BE2C (cell line): ENCODE measurements at places on chromosomes 1 and 21.

GRCh38 chr21:34781526-34781925, 112.7 kb downstream of the CLIC6 start:
- DNase-seq: no peak

GRCh38 chr1:159927211-159927848, 2.0 kb upstream of the TAGLN2 start:
- no peak for DNase-seq

DNA sequence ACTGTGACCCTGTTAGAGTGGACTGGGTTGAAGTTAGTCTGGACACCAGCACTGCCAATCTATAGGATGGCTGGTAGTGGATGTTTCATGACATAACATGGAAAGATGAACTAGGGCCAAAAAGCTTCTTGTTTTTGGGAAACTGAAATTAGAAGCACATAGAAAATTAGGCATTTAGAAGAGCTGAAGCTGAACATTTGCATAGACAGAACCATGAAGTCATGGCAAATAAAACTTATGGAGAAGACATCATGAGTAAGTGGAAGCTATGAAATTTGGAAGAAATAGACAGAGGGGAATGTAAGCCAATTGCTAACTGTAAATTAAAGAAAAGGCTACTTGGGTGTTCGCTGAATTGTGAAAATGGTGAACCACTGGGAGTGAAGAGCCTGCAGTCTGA, 2.7 kb upstream of the S100A11 start:
- no peak for DNase-seq

DNA sequence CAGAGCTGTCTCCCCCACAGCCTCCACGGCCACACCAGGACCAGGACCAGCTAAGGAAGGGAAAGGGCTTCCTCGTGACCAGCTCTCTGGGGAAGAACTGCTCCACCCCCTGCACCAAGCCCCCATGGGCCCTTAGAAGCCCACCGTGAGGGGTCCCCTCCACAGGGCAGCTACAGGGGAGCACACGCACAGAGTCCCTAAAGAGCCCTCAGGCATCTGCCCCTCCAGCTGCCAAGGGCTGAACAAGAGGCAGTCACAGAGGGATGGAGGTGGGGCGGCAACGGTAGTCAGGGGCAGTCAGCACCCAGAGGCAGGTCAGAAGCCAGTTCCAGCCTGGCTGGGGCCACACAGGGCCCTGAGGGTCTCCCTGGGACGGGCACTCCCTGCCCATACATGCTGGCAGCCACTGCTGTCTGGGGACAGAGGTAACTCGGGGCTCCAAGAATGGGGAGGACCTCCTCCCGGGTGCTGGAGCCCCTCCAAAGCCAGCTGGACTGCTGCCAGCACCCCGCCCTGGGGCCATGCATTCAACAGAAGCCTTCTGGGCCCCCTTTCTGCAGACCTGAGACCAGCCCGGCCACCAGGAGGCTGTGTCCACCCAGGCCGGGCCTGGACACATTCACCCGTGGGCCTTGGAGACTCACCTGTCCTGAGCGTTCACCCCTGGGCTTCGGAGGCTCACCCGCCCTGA, 18.7 kb downstream of the SLC19A1 start:
- peak; percentile 30 for DNase-seq

- no peak for DNase-seq
Measured at GRCh38 chr1:201019321-201019977, 4.1 kb downstream of the KIF21B start.

DNA sequence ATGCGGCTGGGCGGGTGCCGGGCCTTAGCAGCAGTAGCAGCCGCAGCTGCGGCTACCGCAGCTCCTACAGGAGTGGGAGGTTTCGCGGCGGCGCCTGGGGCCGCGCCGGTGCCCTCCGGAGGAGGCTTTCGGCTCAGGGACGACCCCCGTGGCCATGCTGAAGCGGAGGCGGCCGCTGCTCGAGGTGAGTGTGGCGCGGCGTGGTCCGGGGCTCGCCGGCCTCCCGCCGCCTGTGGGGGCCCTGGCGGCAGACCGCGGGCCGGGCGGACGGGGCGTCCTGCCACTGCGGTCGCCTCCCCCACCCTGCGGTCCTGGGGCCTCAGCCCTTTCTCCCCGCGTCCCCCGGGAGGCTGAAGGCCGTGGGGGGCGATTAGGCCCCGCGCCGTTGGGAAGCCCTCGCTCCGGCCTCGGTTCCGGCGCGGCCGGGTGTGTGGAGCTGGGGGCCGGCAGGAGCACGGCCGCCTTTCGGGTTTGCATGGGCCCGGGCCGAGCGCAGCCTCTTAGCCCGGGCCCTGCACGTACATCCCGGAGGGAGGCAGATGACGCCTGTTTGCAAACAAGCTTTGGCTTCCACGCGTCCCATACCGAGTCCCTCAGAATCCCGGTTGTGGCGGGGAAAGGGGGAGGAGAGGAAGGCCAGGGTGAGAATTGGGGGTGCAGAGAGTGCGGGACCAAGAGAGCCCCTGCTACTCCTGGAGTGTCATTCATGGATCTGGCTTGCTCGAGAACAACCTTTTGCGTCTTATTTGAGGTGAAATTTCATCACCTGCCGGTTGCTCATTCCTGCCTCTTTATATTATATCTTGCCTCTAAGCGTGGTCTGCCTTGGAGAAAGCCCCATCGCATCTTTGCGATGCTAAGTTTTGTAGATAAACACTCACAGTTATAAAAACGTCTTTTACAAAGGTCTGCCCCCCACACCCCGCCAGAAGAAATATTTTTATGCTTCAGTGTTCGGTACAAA, 613 bp downstream of the ZFYVE9 start:
- peak; percentile 36 for DNase-seq

DNA sequence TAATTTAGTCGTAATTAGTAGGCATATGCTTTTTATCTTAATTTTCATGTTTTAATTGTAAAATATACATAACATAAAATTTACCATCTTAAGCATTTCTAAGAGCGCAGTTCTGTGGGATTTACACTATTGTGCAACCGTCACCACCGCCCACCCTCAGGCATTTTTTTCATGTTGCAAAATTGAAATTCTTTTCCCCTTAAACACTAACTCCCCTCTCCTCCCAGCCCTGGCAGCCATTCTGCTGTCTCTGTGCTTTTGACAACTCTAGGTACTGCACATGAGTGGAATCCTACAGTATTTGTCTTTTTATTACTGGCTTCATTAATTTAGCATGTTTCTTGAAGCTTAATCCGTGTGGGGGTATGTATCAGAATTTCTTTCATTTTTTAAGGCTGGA, 7.8 kb downstream of the PIK3CD start:
- no peak for DNase-seq

- no peak for DNase-seq
Measured at GRCh38 chr1:1623181-1623630, 7.9 kb downstream of the MIB2 start.

DNA sequence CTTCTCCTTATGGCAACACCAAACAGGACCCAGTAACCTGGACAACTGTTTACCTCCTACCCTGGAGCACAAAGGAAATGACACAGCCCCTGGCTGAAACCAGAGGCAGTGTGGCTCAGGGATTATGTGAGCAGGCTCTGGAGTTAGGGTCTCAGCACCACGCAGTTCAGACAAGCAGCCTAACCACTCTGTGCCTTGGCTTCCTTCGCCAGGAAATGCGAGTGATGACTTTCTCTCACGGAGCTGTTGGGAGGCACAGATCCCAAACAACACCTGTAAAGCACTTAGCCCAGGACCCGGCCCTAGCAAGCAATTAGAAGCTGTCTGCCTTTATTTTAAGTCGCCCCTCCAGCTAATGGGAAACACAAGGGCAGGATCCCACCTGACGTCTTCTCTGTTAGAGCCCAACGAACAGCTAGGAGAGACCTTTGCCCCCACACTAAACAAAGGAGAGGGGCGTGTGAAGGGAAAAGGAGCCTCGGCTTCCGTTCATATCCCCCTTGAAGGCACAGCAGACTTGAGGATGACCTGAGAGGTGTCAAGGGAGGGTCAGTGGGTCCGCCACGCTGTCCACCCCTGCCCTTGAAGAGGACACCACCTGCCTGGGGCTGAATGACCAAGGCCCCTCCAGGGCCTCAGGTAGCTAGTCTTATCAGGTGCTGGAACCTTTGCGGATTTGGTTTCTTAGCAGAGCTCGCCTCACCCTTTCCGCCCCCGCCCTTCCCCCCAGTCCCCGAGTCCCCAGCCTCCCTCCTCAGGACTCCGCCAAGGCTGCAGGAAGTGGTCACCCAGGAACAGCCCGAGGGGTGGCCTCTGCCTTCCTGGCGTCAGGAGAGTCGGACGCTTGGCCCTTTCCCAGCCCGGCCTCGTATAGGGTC, 860 bp downstream of the TMEM63A start:
- DNase-seq: no peak

DNA sequence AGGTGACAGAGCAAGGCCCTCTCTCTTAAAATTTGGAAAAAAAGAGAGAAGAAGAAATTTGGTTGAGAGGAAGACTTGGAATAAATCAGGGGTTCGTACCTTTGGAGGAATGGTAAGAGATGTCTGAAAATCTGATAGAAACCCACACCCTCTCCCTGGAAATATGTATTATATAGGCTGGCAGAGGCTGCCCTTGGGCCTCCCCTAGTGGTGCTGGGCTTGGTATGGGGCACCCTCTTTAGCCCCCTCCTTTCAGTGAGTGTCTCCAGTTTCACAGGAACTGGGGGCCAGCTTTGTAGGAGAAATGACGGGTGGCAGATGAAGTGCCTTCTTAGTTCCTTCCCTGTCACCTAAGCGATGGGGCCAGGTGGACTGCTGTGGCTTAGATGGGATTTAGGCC, 82.9 kb upstream of the SLC2A1 start:
- no peak for DNase-seq

DNA sequence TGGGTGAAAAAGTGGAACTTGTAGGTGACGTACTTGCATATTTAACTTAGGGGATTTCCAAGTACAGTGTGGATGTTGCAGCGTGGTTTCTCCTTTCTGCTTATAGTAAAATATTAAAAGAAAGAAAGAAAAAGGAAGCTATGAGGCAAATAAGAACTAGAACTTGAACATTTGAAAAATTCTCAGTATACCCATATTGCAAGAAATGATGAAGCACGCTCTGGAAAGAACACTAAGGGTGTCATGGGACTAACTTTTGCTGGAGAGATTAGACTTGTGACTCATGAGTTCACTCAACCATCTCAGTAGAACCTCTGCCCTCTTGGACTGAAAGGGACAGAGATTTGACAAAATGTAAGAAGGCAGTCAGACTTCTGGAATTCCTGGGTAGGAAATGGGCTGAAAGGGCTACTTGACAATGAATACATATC, 704.5 kb upstream of the ADGRL4 start:
- no peak for DNase-seq

GRCh38 chr1:43324810-43325209, 12.8 kb upstream of the MPL start:
- no peak for DNase-seq

DNA sequence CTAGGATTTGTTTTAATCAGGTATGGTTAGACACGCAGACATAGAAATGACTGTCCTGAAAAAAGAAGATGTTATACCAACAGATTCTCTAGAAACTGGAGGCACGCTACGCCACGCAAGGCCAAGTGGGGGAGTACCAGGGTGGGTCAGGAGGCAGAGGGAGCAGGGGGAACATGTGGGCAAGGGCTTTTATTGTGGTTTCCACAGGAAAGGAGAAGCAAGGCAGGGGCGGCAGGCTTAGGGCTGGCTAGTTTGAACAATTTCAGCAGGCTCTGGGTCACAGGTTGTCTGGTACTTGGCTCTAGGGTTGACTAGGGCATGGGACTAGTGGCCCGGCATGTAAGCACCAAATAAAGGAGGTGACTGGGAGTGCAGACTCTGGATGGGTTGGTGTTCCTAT, 7.2 kb downstream of the MTARC2 start:
- DNase-seq: no peak

DNA sequence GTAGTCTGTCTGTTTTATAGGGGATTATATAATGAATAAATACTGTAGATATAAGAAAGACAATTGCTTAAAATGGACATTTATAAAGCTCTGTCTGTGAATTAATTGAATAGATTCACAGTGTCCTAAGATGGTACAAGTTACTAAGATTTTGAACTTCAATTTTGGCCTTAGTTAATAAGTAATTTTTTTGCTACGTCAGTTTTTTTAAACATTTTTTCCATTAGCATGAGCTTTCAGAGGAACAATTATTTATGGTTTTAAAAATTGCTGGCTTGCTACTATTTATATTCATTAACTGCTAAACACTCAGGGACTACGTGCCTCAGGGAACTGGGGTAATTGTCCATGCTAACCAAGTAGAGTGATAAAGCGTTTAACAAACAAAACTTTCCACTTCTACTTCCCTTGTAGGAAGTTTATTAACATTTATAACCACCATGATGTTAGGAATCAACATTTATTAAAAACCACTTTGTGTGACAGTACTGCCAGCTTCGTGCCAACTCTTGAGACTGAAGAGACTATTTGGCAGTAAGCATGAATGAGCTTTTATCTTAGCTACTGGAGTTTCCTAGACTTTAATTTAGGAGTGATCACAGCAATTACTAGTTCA, 65.4 kb upstream of the PTGS2 start:
- DNase-seq: no peak

DNA sequence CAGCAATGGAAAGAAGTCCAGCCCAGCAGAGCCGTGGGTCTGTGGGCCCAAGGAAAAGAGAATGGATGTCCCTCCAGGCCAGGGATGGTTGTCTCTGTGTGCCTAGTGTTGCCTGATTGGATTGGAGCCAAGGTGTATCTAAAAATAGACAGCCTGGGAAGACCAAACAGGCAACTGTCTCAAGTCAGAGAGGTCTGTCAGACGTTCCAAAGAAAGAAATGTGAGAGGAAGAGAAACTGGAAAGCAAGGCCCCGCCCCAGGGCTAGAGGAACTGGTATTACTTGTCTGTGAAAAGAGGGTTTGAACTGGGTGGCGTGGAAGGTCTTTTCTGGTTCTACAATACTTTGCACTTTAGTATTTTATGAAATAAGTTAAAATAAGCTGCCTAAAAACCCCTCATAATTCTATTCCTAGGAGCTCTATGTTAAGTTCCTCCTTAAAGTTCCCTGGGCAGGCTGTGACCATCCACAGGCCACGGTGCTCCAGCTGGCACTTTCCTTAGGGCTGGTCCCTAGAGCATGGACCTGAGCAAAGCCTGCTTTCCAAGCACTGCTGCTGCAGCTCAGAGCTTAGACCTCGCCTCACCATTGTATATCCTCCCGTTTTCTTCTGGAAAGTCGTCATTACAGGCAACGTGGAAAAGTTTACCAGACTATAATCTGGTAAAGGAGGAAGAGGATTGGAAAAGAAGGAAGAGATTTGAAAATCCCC, 151.6 kb downstream of the DISC1 start:
- DNase-seq: no peak

GRCh38 chr1:52186449-52186848, 44.6 kb downstream of the ZFYVE9 start:
- no peak for DNase-seq

GRCh38 chr1:187027253-187027652, 198.5 kb downstream of the PLA2G4A start:
- DNase-seq: no peak
